ENCODE measurements at places on chromosomes 13 and 19.
A peak's percentile ranks its signal among the peaks of the same experiment; 100 is the strongest.

DNA sequence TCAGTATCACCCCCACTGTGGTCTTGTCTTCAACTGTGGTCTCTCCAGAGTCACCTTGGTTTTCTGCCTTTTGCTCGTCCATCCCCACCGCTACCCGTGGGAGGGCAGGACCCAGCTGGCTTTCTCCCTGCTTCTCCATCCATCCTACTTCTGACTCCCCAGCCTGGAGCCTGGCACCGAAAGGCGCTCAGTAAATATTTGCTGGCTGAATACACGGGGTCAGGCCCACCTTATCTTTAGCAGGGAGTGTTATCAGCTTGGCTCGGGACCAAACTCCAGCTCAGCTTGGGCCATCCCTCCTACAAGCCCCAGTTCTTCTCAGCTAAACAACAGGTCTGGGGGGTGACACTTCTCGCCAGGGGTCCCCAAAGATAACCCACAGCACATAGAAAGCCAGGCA, 62.0 kb upstream of the KLF2 start:
- no peak for DNase-seq

GRCh38 chr19:719636-720344, 11.1 kb downstream of the PALM start:
- no peak for DNase-seq

DNA sequence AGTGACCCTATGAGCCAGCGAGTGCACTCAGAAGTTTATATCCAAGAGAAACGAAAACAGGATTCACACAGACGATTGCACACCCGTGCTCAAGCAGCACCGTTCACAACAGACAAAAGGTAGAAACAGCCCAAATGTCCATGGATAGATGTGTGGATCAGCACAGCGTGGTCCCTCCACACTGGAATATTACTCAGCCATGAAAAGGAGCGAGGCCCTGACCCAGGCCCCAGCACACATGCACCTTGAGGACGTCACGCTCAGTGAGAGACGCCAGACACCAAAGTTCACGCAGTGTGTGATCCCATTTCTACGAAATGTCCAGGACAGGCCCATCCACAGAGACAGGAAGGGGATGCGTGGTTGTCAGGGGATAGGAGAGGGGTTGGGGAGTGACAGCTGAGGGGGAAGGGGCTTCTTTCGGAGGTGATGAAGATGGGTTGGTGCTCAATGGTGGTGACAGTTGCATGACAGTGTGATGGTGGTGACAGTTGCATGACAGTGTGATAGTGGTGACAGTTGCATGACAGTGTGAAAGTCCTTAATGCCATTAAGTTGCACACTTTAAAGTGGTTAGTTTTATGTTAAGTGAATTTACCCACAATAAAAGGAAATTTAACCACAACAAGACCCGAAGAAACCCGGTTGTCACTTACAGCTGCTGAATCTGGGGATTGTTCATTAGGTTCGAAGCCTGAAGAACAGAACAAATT, 18.9 kb upstream of the SLC39A3 start:
- DNase-seq, result no peak

- no peak for DNase-seq
These were observed 24.6 kb downstream of the CAB39L start for GRCh38 chr13:49419276-49419675.

DNA sequence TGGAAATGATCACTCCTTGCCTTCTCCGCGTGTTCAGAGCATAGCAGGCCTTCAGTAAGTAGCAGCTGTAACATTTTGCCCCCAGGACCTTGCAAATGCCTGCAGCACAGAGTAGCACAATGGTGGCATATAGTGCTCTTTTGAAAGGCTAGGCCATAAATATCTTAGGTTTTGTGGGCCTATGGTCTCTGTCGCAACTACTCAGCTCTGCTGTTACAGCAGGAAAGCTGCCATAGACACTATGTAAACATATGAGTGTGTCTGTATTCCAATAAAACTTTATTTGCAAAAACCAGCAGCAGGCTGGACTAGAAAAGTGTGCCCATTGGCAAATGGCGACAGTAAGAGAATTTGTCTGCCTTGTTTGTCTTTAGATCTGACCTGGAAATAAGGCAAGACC, 9.4 kb downstream of the ITPKC start:
- no peak for DNase-seq

DNA sequence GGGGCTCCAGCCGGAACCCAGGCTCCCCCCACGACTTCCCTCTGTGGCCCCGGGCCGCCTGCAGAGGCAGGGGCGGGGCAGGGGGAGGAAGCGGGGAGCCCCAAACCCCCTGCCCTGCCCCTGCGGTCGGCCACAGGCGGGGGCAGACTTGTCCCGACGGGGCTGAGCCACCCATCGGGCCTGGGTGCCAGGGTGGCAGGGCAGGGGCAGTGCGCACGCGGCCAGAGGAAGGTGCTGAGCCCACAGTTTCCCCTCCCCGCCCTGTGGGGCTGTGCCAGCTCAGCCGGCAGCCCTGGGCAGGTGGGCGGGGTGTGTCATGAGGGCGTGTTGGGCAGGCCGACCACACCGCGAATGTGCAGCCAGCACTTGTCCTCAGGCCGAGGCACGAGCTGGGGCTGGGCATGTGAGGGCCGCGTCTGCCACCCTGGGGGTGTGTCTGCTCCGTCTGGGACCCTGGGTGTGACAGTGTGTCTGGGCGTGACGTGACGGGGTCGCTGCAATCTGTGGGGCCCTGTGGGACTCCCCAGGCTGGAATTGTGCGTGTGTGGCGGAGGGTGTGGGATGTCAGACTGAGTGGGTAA, 17.7 kb downstream of the CCDC97 start:
- DNase-seq, result no peak

- DNase-seq, result peak; percentile 96
These were observed at the start of gene SNAPC2 for GRCh38 chr19:7919610-7920518. Gene SNAPC2, plus strand, starts transcription at chr19:7920338. Its CDS starts 29 bp downstream, at chr19:7920367.

DNA sequence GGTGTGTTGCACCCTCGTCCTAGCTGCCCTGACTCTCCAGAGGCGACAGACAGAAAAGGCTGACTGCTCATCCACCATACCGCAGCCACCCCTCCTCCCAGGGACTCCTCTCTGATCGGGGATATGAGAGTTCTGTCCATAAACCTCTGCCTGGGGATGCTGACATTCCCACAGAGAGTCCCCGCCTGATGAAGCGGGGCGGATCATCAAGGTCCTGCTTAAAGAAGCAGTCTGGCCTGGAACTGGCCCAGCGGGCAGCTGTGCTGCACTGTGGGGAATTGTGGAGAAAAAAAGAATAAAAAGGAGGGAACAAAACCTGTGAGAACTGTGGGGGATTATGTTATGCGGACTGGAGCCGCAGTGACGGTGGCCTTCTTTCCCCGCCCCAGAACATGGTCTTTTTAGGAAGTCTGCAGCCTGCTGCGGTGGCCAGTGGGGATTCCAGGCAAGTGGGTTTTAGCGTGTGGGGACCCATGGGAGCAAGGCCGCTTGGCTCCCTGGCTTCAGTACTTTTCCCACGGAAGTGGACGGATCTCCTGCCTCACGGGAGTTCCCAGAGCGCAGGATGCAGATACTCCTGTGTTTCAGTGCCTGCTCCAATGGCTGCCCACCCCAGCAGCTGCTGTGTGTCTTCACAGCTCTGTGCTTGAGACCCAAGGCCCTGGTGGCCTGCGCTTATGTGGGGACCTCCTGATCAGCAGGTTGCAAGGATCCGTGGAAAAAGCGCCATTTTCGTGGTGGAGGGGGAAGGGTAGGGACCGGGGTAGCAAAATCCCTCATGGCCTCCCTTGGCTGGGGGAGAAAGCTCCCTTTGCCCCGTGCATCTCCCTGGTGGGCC, 1456.2 kb upstream of the SLC10A2 start:
- DNase-seq, result no peak

GRCh38 chr13:35479038-35479492, 2.6 kb upstream of the MAB21L1 start:
- no peak for DNase-seq

DNA sequence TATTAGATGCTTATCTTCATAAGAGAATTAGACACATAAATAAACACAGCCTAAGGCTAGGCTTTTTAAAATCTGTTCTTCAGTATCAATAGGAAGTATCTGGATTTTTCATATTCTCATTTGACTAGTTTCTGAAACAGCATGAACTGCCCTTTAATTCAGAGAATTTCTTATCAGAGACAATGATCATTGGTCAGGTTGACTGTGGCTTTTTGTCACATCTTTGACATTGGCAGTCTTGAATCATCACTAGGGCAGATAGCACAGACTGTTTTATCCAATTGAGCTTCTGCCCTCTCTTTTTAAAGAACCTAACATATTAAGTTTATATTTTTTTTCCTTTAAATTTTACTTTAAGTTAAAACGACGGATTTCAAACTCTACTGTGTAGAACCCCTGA, 59.6 kb downstream of the DPY19L3 start:
- no peak for DNase-seq

GRCh38 chr13:51740698-51741097, 63.3 kb downstream of the DHRS12 start:
- peak; percentile 60 for DNase-seq

DNA sequence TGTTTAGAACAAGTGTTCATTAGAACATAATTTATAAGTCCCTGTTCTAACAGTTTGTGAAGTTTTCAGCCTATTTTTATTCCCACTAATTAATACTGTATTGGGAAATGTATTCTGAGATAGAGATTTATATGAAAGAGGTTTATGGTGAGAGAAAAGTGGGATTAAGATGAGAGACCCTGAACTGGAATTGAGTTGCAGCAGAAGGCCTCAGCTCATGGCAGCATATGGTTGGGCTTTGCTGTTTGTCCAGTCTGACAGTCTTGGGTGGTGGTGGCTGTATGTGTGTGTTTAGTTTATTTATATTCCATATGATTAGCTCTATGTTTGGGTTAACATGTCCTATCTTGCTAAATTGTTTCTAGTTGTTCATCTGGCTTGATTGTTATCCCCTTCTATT, 575.1 kb downstream of the SLITRK5 start:
- no peak for DNase-seq

DNA sequence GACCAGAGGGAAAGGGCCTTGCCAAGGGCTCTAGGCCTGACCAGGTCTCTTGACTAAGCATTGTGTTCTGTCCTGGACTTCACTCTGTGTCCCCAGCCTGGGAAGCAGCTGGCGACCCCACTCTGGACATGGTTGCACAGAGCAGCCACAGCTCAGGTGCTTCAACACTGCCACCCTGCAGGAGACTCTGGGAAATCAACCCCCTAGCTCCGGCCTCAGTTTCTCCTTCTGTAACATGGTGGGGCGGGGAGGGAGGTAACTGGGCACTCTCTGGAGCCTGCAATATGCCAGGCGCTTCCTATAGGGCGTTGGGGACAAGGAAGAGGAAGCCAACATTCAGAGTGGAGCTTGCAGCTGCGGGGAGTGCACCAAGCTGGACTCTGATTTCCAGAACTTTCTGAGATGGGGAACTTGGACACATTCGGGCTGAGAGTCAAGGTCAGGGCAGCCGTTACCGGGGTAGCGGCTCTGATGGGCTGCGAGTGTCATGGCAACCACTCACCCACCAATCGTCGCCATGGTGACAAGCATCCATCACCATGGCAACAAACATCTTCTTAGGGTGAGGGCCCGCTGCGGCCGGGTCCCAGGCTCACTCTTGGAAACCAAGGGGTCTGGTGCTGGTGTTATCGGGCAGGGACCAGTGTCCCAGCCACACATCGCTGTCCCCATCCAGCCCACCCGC, 12.8 kb downstream of the F2RL3 start:
- DNase-seq, result no peak

- DNase-seq, result no peak
These were observed 254.6 kb downstream of the SPRY2 start for GRCh38 chr13:80086304-80086721.

GRCh38 chr13:84431646-84432045, 549.4 kb upstream of the SLITRK1 start:
- DNase-seq, result no peak

- DNase-seq, result no peak
These were observed 1101.4 kb downstream of the PCDH9 start for GRCh38 chr13:66128692-66129269.

DNA sequence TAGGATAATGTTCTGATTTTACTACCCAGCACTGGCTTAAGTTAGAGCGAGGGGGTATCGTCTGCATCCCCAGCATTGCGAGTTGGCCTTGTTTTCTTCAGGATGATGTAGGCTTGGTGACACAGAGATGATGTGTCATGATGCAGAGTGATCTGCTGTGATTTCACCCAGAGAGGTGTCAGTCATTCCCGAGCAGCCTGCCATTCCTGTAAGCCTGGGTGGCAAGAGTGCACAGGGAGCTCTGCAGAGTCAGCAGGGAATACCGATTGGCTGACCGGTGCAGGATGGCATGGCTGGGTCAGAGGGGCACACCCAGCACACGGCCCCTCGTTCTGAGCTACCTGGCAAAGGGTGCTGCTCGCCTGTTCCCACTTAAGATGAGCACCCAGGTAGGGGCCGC, 15.8 kb upstream of the GJB6 start:
- DNase-seq, result no peak

DNA sequence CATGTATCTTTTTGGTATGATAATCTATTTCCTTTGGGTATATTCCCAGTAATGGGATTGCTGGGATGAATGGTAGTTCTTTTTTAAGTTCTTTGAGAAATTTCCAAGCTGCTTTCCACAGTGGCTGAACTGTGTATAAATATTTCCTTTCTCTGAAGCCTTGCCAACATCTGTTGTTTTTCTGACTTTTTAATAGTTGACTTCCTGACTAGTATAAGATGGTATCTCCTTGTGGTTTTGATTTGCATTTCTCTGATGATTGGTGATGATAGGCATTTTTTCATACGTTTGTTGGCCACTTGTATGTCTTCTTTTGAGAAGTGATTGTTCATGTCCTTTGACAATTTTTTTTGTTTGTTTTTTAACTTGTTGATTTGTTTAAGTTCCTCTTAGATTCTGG, 61.6 kb upstream of the PCDH17 start:
- no peak for DNase-seq

GRCh38 chr13:32969516-32969941, 46.7 kb upstream of the KL start:
- DNase-seq, result no peak

- no peak for DNase-seq
These were observed 32.7 kb downstream of the ALG5 start for GRCh38 chr13:36966404-36966803.

GRCh38 chr19:1324806-1325567, 39.3 kb downstream of the EFNA2 start:
- DNase-seq, result peak; percentile 40

- DNase-seq, result no peak
These were observed 2.7 kb downstream of the ING1 start for GRCh38 chr13:110716247-110716515.

- DNase-seq, result no peak
These were observed 50.1 kb upstream of the MYCBP2 start for GRCh38 chr13:77377016-77377415.

DNA sequence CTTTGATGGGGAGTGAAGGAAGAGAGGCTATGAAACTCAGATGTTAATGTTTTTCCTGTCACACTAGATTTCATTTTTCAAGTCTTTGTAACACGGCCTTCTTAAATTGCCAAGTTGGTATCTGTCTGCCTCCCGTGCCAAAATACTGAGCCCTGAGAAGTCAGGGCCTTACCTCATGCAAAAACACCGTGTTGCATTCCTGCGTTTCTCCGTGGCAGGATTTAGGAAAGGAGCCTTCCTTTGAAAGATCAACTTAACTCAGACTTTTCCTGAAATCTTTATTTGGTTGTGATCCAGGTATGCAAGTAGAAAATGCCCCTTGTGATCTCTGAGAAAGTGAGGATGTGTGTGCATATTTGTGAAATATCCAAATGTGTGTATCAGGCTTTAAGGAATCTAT, 1291.0 kb upstream of the SLC10A2 start:
- DNase-seq, result no peak

Measured in uterus (tissue), 4 donors.